Transverse colon (tissue), 4 donors: ENCODE measurements at places on chromosomes 7 and 10. TPM values are rescaled to one million over a fixed set of nuclear protein-coding genes. Genes with fewer than 3 reads are reported as not detected.

DNA sequence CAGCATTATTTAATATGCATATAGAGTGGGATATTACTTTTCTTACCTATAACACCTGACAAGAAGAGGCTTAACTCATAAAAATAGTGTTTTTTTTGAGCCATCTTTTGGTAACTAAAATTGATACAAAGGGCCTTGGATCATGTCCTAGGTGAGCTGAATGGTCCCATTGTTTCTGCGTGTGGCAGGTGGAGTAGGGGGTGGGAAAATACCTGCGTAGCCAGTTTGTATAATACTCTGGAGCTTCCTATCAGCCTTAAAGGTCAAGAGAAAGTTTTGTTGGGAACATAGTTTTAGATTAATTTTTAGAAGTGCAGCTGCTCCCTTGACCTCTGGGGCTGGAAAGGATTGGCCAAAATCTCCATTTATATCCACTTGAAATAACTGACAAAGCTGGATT is 244.6 kb downstream of the PHTF2 start:
- DNase-seq: no peak

Gene ZNF679
- not detected for total RNA-seq

GRCh38 chr7:135774284-135774683 is 25.7 kb upstream of the FAM180A start:
- peak; percentile 20 for DNase-seq

DNA sequence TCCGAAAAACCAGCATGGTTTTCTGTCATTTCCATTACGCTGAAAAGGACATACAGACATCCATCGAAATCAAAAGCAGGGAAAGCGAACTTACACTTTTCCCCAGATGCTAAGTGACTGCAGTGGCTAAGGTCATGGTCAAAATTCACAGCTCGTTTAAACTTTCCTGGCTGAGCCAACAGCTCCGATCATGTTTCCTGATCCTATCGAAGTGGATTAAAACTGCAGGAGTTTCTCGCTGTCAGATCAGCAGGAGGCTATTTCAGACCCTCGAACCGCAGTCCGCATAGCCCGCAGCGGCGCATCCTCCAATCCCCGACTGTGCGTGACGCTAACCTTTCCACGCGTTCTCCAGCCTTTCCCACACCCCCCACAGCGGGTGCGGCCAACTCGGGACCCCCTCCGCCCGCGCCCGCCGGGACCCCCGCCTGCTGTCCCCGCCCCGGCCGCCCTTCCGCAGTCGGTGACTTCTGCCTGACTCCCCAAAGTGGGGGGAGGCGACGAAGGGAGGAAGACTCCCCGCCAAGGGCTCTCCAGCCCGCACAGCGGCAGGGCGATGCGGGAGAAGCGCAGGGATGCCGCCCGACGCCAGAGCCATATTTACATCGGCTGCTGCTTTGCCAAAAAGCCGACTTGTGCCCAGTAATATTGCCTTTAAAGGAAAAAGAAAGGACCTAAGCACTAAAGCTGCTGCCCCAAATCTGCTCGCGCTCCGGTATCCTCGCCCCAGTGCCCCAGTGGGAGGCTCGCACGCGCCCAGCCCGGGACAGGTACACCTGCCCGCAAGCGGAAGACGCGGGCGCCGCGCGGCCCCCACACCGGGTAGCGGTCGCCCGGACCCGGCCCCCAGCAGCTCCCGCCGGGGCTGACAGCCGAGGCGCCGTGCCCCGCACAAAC is 1.2 kb downstream of the PIP4K2A start:
- peak; percentile 40 for DNase-seq

DNA sequence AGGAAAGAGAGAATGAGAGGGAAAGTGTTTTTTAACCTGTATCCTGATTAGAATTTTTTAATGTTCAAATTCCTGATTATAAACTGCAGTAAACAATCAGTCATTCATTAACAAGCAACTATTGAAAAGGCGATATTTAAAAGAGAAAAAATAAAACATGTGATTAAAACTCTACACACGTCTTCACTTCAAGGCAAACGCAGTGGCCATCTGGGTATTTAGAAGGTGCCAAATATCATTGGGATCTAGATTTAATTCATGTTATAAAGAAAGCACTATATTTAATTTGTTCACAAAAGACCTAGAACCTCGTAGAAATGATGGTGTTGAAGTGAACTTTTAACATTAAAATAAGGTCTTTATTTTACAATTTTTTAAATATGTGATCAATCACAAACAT is 189.4 kb upstream of the KLF14 start:
- DNase-seq: no peak
